ENCODE measurements at places on chromosomes 16 and 17. TPM values are rescaled to one million over a fixed set of nuclear protein-coding genes. Genes with fewer than 3 reads are reported as not detected.

- DNase-seq, result no peak
Measured at GRCh38 chr17:66733759-66734158, 101.2 kb upstream of the CACNG5 start.

- DNase-seq, result no peak
Measured at GRCh38 chr17:44898768-44899073, 524 bp downstream of the EFTUD2 start.

SLC5A2 gene
- 1.2 TPM for total RNA-seq

DNA sequence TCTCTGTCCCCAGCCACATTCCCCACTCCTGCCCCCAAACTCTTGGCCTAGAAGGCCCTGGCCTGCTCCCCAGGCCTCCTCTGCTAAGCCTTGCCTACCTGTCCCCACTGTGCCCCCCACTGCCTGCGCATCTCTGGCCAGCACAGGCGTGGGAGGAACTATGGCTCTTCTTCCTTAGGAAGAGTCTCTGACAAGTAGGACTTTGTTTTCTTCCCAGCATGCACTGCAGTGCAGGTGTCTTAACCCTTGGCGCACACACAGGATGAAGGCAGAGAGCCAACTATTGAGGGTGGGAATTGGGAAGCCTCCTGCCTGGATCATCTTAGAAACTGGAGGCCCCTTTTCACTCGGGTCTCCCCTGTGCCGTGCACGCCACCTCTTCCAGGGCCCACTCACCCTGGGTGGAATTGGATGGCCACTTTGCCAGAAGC lies 3.6 kb downstream of the AMDHD2 start:
- no peak for DNase-seq

DNA sequence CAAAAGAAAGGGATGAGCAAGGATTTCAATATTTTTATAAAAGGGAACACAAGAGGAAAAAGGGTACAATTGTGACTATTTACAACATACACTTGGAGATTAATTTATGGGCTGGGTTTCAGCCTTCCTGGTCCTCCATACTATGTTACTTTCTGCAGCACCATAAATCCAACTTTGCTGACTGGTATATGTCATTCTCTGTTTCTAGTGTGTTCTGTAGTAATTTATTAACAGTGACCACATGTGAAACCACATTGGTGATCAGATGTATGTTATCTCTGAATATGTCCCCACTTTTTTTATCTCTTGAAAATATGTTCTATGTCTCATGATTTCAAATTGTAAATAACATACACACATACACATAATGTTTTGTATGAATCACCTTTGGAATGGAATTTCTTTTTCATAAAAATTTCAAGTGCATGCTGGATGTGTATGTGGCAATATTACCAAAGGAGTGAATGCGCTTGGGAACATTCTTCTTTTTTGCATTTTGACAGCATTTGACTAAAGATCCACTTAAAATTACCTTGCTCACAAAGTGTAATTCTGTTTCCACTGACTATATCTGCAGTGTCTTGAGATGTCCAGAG lies 2.9 kb upstream of the LYRM9 start:
- DNase-seq, result no peak

TBC1D3C gene
- total RNA-seq, result not detected

GRCh38 chr17:39735882-39736281 lies 1.9 kb upstream of the GRB7 start:
- DNase-seq, result no peak

GRCh38 chr17:51152766-51153209 lies 571 bp upstream of the NME1 start:
- DNase-seq, result peak; percentile 32

GRCh38 chr17:77558846-77559626 lies 399.5 kb upstream of the TNRC6C start:
- no peak for DNase-seq

- no peak for DNase-seq
Measured at GRCh38 chr16:87931504-87931903, 4.8 kb downstream of the CA5A start.

FBXW10 gene
- 0.82 TPM for total RNA-seq

GRCh38 chr16:72419638-72420037 lies 247.7 kb upstream of the PMFBP1 start:
- DNase-seq, result no peak

DNA sequence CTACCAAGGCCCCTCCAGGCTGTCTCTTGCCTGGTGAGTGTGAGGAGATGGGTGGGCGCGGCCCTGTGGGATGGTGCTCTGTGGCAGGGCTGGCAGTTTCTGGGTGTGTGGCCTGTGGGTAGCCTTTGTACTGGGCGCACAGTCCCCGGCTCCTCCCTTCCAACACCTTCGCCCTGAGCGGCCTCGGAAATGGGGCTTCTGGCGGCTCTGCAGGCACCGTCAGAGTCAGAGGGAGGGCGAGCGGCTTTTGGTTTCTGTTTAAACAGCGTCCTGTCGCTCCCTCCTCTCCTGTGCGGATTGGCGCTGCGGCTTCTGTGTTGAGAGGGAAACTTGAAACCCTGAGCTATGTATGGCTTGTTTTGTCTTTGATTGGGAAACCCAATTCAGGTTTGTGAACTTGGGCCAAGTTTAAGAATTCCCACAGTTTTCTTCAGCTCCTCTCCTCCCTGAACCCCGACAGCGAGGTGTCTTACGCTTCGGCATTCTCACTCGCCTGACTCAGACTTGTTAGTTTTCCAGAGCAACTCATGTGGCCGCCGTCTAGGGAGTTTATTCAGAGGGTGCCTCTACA lies 8.3 kb upstream of the ZNF750 start:
- DNase-seq, result no peak

Data from frontal cortex (tissue), 4 donors.